Activated CD4-positive, CD25-positive, alpha-beta regulatory T cell treated with anti-CD3 and anti-CD28 coated beads, Interleukin-2, amount 50 U/mL, for 24 hours (primary cell): ENCODE measurements at places on chromosomes 6 and 20.

GRCh38 chr20:52941808-52942207 is 30.4 kb upstream of the TSHZ2 start:
- ATAC-seq, result no peak

GRCh38 chr6:81511423-81511822 is 241.1 kb downstream of the TENT5A start:
- no peak for ATAC-seq

- ATAC-seq, result no peak
Measured at GRCh38 chr6:124963416-124963785, 1.2 kb downstream of the RNF217 start.

DNA sequence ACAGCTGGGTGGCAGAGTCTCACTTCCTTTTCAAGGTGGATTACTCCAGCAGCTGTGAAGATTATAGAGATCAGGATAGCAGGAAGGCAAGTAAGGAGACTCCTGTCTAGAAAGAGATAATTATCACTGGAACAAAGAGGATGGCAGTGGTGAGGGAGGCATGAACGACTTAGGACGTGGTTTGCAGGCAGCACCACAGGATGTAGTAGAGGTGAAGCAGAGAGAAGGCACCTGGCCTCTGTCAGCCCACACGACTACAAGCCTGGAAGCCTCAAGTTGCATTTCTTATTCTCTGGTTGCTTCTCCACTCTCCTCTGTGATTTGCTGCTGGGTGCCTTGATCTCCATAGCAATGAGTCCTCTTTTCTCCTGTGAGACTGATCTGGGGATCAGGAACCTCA is 62.7 kb downstream of the TSHZ2 start:
- no peak for ATAC-seq

DNA sequence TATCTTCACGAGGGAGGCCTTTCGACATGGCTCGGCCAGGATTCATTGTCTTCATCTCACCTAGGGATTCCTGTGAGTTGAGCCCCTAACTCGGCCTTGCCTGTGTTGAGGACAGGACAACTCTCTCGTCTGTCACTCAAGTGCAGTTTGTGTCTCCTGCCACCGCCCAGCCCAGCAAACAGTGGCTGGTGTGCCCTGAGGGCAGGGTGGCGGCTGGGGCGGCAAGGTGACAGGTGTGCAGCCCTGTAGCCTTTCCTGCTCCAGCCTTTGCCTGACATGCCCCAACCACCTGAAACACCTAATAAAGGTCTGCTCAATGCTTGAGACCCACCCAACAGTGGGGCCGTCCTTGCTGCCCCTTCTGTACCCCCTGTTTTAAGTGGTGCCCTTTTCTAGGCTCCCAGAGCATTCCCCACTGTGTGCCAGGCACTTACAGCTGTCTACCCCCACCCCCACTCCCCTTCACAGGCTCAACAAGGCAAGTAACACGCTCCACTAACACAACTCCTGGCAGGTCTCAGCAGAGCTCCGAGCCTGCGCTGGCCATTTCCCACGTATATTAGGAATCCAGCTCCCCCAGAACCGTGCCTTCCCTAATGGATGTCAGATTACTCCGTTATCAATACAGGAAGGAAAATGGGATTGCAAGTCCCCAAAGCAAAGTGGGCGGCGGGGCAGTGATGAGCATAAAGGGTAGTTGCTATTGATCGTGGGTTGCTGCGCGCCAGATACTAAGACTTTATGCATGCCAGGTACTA is 17.7 kb downstream of the GFRA4 start:
- no peak for ATAC-seq

GRCh38 chr20:34190679-34191090 is 50.5 kb upstream of the ASIP start:
- no peak for ATAC-seq

DNA sequence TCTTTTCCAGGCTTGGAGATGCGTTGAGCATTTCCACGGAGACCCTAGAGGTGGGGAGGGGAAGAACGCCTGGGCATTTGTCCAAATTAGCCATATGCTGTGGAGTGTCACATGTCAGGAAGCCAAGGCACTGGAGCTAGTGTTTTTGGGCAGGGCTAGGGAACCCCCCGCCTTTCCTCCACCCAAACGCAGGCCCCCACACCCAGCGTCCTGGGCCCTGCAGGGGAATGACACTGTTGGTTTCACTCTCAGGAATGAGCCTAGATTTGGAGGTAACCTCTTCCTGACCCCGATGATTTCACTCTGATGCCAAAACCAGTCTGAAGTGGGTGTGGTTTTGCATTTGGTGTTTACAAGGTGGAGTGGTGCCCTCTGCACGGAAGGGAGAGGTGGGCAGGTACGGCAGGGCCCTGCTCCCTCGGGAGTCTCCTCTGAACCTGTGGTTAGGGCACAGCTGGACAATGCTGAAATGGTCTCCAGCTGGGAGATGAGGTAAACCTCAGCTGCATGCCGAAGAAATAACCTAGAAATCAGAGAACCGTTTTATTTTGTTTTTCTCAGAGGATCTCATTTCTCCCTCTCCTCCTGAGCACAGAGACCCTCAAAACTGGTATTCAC is 29.5 kb downstream of the MTHFD1L start:
- ATAC-seq, result peak; percentile 87

DNA sequence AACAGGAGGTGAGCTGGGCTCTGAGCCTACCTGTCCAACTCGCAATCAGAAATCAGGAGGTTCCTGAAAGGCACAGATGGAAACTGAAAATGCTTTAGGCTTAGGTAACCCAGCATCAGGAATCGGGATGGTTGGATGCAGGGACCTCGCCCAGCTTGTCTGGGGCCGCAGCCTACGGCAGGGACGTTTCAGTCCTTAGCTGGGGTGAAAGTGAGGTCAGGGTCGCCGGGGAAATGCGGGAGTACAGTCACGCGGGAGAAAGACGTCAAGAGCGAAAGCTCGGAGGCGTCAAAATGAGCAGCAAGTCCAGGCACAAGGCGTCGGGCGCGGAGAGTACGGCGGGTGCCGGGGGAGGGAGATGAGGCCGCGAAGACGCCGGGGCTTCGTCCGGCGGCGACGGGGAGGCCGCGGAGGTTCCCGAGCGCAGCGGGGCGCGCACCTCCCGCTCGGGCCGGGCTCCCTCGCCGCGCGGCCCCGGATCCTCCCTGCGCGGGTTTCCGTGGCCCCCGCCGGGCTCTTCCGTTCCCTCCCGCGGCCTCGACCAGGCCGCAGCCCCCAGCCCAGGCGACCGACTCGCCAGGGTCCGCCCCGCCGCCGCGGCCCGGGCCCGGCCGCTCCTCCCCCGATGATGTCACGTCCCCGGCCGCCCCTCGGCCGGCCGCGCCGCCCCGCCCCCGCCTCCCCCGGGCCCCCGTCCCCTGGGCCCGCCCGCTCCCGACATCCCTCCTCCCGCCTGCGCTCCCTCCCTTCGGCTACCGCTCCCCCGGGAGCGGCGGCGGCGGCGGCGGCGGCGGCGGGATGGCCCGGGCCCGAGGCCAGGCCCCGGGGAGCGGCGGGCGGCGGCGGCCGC is at the start of gene EBF4:
TSS of gene EBF4 (plus strand) at position 745 of the 850 bp plus-strand sequence. CDS start 866 bp downstream, outside the sequence.
- peak; percentile 11 for ATAC-seq
